ENCODE measurements at places on chromosomes 12 and 14.

GRCh38 chr12:62215506-62215905, 44.7 kb upstream of the USP15 start:
- DNase-seq, result no peak

- DNase-seq, result no peak
Observed at GRCh38 chr14:52048641-52049204, 20.1 kb downstream of the NID2 start.

GRCh38 chr12:10623131-10623530, 9.7 kb upstream of the MAGOHB start:
- DNase-seq, result no peak

- no peak for DNase-seq
Observed at GRCh38 chr12:49105504-49106084, 5.1 kb downstream of the LMBR1L start.

- DNase-seq, result no peak
Observed at GRCh38 chr14:37046815-37047214, 125.6 kb downstream of the SLC25A21 start.

DNA sequence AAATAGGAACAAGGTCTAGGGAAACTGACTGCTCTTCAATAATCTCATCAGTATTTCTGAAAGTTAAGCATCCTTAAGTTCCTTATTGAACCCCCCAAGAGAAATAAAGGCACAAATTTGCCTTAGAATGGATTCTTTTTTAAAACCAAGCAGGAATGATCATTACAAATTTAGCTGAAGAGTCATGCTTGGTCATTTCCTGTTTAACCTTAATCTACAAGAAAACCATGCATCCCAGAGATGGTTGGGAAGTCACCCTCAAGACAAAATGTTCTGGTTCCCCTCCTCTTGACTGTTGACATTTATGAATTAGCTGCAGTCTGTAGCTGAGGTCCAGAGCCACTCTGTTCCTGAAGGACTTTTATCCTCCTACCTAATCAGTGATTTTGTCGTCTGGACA, 291.8 kb upstream of the G2E3 start:
- no peak for DNase-seq

GRCh38 chr14:51552275-51552674, 99.4 kb upstream of the FRMD6 start:
- no peak for DNase-seq

DNA sequence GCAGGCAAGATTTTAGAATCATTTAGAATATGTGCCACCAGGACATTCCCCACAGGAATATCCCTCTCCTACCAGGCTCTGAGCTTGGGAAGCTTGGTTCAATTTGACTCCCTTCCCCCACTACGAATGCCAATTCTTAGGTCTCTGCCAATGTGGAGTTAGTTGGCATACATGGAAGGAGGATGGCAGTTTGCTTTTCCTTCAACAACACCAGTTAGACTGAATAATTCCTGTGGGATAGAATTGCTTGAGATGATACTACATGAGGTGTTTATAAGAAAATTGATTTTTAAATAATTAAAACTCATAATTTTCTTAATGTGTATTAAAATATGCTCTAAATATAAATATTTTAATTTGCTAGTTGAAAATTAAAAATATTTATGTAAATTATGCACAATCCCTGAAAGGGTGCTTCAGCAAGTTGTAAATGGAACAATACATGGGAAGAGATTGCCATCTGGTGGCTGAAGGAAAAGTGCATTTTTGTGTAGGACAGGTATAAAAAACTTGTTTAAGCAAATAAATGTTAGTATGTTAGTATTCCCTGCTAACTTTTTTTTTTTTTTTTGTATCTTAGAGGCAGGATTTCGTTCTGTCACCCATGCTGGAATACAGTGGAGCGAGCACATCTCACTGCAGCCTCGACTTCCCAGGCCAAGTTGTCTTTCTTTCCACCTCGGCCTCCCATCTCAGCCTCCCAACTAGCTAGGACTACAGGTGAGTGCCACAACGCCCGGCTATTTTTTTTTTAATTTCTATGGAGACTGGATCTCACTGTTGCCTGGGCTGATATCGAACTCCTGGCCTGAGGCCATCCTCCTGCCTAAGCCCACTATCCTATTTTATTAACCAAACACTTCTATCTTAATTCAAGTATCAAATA, 25.8 kb upstream of the STRAP start:
- DNase-seq, result no peak

GRCh38 chr12:7130701-7131501, 730 bp downstream of the CLSTN3 start:
- no peak for DNase-seq

DNA sequence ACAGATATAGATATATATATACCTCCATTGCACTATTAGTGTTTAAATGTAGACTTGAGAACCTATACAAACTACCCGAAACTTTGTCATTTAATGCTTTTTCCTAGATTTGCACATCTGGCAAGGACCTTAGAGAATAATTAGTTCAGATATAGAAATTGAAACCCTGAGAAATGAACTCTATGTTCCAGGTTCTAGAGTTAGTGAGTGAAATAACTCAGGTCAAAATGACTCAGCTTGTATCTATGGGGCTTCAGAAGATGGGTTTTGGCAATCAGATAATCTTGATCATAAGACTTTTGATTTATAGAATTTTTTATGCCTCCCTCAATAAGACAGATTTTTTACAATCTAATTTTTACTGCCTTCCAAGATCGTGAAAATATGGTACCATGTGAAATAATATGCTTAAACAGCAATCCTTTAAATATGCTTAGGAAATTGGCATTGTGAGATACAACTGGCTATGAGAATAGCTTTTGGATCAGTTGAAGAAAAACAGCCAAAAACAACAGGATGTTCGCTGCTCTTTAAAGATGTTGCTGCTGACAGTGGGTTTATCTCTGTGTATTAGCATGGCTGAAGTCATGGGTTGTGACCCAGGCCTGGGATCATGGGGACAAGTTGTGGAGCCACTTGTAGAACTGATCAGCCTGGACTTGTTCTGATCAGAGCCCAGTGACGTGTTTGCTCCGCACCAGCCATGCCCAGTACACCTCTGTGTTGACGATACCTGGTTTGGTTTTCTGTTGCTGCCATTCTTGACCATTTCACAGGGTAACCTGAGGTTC, 63.6 kb downstream of the TTLL5 start:
- no peak for DNase-seq

- no peak for DNase-seq
Observed at GRCh38 chr14:93525696-93526451, 95.1 kb downstream of the UNC79 start.

- DNase-seq, result no peak
Observed at GRCh38 chr14:75896341-75896740, 85.5 kb downstream of the TGFB3 start.

DNA sequence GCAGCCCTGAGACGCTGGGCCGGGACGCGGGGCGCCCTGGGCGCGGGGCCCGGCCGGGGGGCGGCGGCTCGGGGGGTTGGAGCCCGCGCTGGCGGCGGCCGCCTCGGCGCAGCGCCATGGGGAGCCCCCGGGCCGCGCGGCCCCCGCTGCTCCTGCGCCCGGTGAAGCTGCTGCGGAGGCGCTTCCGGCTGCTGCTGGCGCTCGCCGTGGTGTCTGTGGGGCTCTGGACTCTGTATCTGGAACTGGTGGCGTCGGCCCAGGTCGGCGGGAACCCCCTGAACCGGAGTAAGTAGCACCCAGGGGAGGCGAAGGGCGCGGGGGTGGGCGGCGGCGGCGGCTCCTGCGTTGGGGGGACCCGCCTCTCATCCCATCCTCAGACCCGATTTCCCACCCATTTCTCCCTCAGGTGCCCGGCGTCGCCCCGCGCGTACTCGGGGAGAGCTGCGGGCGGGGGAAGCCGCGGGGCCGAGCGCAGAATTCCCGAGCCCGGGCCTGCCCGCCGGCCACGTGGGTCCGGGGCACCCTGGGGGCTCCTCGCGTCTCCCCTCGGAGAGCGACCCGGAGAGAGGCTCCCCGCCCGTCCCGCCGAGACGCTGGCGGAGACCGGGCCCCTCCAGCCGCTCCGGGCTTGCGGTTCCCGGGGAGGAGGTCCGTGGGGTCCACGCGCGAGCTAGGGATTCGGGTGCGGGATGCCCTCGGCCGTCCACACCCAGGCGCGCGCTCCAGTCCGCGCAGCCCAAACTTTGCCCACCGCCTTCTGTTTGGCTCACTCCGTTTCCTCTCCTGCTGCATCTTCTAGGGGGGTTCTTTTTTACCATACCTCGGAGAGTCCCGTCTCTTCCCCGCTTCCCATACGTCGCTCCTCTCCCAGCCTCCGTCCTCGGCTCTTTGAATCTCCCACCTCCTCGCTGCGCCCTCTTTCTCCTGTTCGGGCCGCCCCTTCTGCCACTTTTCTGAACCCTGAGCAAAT, 807 bp downstream of the B4GALNT3 start:
- no peak for DNase-seq

DNA sequence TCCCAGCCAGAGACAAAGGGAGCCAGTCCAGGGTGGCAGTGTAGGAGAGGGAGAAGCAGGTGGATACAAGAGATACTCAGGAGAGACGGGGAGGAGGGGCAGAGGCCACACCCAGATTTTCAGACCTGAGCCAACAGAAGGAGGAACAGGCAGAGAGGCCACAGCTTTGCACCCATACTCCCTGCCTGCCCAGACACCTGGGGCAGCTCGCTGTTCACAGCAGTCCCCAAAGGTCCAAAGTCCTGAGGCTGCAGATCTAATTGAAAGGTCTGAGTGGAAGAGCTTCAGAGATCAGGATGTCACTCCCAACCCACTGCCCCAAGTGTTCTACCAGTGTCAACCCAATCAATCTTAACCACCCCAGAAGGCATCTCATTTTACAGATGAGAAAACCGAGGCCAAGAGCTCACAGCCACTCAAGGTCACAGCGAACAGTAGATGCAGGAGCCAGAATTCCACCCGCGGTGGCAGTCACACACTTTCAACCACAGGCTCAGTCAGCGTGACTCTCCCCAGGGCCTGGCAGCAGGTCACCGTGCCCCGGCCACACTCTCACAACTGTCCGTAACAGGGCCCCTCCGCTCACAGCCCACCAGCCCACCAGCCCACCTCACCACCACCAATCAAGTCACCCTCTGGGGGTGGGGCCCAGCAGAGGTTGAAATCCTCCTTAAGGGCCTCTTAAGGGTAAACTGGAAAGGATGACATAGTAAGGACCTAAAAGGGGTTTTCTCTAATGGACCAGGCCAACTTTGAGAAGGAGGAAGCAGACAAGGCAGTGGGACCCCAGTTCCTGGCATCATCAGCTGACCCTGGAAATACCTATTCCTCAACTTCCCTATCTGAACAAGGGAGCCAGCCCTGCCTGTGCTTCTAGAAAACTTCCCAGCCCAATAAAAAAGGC, 33.3 kb downstream of the ACTN1 start:
- no peak for DNase-seq

DNA sequence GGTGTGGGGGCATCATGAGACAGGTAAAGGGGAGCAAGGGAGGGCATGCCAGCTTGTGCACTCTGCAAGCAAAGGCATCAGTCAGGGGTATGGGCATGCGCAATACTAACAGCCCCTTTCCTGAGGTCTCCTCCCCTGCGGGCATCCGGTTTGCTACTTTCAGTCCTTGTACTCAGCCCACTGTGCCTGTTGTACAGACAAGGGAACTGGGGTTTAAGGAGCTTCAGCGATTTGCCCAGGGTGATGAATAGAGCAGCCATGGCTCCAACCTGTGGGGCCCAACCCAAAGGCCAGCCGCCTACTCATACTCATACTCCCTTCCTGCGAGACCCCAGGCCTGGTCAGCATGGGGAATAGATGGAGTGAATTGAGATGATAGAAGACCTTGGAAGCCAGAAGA, 66.7 kb downstream of the GALNT16 start:
- DNase-seq, result peak; percentile 15

DNA sequence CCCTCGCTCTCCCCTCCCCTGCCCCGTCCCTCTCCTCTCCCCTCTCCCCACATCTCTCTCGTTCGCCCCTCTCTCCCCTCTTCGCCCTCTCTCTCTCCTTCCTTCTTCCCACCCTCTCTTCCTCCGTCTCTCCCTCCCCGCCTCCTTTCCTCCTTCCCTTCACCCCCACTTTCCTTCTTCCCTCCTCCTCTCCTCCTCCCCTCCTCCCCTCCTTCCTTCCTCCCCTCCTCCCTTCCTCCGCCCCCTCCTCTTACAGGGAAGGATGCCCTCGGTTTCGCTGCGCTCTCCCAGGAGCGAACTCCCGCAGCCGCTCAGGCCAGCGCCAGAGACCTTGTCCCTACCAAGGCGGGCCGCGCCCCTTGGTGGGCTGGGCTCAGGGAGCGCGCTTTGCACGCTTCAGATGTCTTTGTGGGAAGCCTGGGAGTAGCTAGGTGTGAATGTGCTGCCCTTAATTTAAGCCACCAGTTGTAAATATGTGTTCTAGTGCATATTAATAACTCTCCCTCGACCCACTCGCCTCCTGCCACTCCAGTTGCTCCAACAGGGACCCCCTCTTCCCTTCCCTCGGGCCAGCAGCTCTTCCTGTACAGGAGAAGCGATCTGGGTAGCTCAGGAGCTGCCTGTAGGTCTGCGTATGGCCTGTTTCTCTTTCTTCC, 13.3 kb upstream of the MAP3K9 start:
- no peak for DNase-seq

- DNase-seq, result no peak
Observed at GRCh38 chr12:30820406-30820946, 65.7 kb upstream of the CAPRIN2 start.

- no peak for DNase-seq
Observed at GRCh38 chr12:132686825-132687210, 324 bp downstream of the POLE start.

- no peak for DNase-seq
Observed at GRCh38 chr14:33941718-33942117, 9.2 kb downstream of the EGLN3 start.

DNA sequence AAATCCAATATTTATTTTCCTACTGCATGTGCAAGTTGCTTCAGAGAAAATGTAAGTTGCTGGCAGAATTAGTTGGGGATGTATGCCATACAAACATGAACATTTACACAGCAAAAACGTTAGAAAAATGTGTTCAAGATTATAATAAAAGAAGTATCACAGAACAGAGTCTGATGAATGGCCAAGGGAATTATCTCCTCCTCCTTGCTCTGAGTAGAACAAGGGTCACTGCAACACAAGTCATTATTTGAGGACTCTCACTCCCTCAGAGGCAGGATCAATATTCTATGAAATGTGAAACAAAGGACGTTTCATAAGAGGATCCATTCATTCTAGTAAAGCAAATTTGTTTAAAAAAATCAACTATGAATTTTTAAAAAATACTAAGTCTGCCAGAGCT, 177.8 kb downstream of the PRKD1 start:
- no peak for DNase-seq

GRCh38 chr12:109872-110271, 43.3 kb downstream of the IQSEC3 start:
- no peak for DNase-seq

- DNase-seq, result no peak
Observed at GRCh38 chr14:69685218-69685616, 73.8 kb downstream of the SUSD6 start.

DNA sequence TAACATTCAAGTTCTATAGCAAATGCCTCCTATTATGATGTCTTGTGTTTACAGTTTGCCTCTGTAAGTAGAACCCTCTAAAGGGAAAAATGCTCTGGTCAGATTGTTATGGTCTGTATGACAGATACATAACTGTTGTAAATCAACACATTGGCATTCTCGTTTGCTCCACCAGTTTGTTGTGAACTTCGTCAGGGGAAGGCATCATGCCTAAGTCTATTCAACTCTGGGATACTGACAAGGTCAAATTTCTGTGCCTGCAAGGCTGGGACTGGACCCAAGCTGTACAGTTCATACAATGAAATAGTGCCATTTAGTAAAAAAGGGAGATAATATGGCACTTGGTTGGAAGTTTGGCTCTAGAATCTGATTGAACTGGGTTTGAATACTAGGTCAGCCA, 392.3 kb downstream of the RAD51B start:
- no peak for DNase-seq
